ENCODE measurements at places on chromosomes 5 and 9.

DNA sequence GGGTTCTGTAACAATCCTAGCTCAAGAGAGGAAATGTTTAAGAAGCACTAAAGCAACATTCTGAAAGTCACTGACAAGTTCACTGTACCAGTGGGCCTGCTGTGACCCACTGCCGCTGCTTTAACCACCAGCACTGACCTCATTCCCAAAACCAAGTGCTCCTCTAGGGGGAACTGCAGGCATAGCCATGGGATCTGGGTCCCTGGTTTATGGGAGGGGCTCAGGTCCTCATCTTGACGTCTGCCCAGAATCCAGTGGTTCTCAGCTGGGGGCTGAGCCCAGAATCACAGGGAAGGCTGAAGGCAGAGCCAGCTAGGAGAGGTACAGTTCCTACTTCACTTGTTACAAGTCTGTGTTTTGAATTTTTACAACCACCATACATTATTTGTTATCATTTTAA lies 36.1 kb upstream of the SLC2A8 start:
- no peak for DNase-seq

GRCh38 chr5:180795771-180796313 lies 6.8 kb downstream of the MGAT1 start:
- DNase-seq: no peak

GRCh38 chr9:72954431-72955125 lies 1.7 kb upstream of the ALDH1A1 start:
- DNase-seq: no peak

GRCh38 chr9:33431420-33431819 lies 16.0 kb downstream of the AQP3 start:
- no peak for DNase-seq

- no peak for DNase-seq
These were observed 45.5 kb upstream of the GPBP1 start for GRCh38 chr5:57128325-57128724.

DNA sequence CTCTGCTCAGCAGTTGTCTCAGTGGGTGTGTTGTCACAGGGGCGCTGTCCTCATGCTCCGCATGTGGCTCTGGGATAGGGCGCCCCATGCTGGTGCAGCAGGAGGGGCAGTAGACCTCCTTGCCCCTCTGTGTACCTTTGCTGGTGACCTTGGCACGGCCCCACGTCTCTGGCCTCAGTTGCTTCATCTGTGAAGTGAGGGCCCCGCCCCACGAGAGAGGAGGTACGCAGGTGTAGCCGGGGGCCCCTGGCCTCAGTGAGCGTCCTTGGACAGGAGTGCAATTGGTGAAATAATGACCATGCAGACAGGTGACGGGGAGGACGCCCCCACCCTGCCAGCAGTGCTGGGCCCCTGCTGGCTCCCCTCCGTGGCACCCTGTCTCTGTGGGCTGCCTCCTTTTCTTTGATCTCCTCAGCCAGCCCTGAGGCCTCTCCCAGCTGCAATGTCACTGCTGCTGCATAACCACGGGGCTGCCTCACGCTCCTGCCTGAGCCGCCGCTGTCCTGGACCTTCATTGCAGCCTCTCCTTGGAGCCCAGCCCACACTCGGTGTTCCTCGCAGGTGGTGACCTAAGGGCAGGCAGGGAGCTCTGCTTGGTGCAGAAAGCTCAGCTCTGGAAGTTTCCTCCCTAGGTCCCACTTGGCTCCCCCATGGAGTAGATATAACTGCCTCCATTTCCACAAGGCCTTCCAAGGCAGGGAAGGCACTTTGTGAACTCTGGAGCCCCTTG lies 57.3 kb downstream of the PHF2 start:
- DNase-seq: no peak

- DNase-seq: no peak
These were observed 72.3 kb upstream of the NIPAL4 start for GRCh38 chr5:157387683-157388093.

GRCh38 chr9:105735366-105735765 lies 41.0 kb downstream of the TMEM38B start:
- DNase-seq: no peak

DNA sequence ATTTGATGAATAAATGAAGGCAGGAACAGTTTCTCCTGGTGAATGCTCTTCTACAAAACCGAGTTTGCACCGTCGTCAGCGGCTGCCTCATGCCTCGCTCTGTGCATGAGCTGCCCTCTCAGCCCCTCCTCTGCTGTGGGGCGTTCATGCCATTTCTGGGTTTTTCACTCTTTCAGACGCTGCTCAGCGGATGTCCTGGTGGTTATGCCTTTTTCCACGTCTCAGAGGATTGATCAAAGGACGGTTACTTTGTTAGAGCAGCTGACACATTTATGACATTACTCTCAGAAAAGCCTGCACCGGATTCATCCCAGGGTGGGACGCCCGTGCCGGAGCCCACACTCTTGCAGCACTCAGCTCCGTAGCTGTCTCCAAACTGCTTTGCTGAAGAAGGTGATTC lies 195.9 kb upstream of the PPP1R26 start:
- DNase-seq: no peak

GRCh38 chr9:136700959-136701667 lies 11.3 kb upstream of the DIPK1B start:
- DNase-seq: no peak

DNA sequence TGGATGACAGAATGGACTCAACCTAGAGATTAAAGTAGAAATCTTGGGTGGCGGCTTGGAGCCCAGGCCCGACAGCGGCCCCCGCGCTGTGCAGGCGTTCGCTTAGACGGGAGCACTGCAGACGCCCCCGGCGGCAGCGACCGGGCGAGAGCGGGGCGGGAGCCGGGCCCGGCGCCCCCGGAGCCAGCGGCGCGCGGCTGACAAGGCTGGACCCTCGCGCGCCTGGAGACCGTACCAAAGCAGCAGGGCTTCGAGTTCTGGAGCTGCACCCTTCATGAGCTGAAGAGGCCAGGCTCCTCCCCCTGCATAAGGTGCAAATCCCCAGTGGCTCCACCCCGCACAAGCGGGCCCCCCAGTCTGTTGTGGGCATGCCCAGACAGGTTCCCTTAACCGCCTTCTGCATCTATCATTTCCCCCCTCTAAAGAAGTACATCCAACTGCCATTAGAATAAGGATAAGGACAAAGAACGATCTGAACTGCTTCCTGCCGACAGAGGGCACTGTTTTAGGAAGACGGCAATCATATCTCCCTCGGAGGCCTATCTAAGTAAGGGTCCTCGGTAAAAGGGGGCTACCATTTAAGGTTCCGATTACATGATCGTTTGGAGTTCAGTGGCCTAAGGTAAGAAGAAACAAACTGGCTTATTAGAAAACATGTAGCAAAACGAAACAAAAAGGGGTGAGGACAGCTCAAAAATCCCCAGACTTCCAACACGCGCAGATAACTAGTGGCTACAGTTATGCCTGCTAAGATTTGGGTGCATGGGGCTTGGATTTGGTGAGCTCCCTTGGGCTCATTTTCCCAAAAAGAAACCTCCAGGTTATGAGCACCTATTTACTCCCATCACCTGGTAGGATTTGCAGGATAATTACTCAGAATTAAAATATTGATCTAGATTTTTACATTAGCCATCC lies 66.3 kb downstream of the RGMB start:
- DNase-seq: no peak

- DNase-seq: no peak
These were observed 11.7 kb upstream of the FGF1 start for GRCh38 chr5:142697356-142698255.

- no peak for DNase-seq
These were observed 54.3 kb downstream of the ADGRV1 start for GRCh38 chr5:90612919-90613318.

- DNase-seq: no peak
These were observed 21.5 kb downstream of the SECISBP2 start for GRCh38 chr9:89339807-89340206.

DNA sequence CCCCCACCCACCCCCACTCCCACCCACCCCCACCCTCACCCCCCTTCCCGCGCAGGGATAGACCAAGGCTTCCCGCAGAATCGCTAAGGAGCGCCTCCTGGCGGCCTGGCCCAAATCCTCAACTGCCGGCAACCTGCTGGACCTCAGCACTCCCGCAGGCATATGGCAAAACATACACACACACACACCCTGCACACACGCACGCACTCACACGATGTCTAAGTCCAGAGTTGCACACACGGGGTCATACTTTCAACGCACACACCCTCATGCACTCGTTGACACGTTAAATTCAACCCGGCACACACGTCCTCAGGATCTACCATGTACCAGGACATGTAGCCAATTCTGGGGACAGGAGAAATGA lies 1.7 kb downstream of the CPLX2 start:
- no peak for DNase-seq

GRCh38 chr9:129306318-129306973 lies 128.4 kb upstream of the IER5L start:
- no peak for DNase-seq

- DNase-seq: no peak
These were observed 228.0 kb downstream of the SNX18 start for GRCh38 chr5:54745599-54745998.

DNA sequence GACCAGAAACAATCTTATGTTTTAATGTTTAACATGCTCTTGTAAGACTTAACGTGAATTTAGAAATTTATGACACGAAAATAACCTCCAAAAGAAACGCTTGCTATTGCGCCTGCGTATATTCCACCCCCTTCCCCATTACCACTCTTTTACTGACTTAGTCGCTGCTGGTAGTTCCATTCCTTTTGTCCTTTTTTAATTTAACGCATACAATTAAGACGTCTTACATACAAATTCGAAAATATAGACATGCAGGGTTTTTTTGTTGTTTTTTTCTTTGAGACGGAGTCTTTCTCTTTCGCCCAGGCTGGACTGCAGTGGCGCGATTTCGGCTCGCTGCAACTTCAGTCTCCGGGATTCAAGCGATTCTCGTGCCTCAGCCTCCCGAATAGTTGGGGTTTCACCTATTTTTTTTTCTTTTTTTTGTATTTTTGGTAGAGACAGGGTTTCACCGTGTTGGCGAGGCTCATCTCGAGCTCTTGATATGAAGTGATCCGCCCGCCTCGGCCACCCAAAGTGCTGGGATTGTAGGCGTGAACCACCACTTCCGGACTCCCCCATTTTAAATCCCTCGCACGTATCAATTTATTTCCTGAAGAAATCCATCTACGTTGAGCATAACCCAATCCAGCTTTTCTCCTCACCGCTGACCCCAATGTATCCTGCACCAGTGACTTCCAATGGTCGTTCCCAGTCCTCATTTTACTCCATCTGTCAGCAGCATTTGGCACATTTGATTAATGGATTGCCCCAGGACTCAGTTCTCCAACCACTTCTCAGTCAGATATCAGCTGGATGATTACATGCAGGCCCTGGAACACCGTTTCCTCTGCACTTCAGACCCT lies 684 bp upstream of the MED7 start:
- DNase-seq: no peak

DNA sequence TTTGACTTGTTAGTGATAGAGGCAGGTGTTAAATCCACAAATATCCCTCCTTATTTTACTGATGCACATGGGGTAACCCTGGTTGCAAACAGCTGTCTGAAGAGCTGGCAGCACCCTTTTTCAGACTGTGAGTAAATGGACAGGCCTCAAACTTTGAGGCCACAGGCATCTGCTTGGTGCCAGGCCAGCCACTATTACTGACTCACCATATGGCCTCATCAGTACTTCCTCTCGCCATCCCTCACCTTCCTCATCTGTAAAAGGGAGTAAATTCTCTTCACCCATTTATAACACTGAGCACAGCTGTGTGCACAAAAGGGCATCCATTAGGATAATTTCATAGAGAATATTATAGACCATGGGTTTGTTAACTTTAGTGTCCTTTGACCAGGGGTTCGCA lies 11.9 kb upstream of the TNIP1 start:
- DNase-seq: no peak

DNA sequence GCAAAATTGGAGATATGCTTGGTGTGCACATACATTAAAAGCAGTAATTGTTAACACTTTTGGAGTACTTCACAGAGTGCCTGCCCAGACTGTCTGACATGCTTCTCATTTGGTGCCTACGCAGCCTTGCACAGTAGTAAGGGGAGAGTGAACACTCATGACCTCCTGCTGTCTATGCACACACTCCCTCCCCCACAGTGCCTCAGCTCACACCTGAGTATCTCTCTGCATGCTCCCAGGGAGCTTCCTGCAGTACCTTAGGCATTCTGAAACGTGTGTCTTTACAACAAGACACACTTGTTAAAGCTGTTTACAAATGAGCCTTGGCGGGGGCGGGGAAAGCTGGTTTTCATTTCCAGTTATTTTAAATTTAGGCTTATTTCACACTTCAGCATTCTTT lies 18.0 kb downstream of the MAP3K1 start:
- no peak for DNase-seq

GRCh38 chr9:117485176-117485575 lies 70.3 kb upstream of the ASTN2 start:
- DNase-seq: no peak

DNA sequence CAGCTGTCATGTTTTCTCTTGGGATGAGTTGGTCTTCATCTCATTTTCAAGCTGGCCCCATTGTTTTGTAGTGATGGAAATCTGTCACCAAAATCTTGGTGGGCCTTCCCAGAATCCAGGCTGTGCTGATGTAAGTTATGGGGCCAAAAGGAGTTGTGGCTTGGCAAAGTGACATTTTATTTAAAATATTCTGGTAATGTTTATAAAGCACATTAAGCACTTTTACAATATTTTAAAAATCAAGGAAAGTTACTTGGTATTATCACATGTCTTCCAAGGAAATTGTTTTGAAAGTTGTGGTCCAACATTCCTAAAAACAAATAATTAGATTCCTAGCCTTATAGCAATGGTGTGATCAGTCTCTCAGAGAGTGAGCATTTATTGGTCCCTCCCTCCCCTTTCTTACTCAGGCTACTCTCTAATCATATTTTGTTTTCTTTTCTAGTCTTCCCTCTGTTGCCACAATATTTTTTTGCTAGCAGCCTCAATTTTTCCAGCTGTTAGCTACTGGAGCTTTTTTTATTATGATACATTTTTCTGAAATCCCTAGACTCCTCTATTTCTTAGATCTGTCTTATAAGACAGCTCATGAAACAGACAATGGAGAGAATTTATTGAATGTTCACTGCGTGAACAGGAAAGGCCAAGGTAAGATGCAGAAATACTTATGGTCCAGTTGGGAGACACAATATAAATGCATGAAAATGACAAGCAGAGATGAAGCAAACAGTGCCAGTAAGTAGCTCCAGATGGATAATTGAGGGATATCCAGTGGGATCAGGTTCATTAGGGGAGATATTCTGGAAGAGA lies 408.1 kb upstream of the ZNF608 start:
- no peak for DNase-seq

- DNase-seq: no peak
These were observed 100.3 kb upstream of the APC start for GRCh38 chr5:112637343-112637742.

Data from stimulated activated CD8-positive, alpha-beta memory T cell treated with anti-CD3 and anti-CD28 coated beads, Interleukin-4, amount 100 ng/mL, for 1 hour (primary cell).